Muscle of leg (tissue), 16 donors: ENCODE measurements at places on chromosomes 11 and 22.
A peak's percentile ranks its signal among the peaks of the same experiment; 100 is the strongest.

- no peak for DNase-seq
These were observed 1266.8 kb downstream of the BRD1 start for GRCh38 chr22:48560836-48561235.

- DNase-seq: no peak
These were observed 16.9 kb upstream of the TMPRSS6 start for GRCh38 chr22:37126383-37126782.

DNA sequence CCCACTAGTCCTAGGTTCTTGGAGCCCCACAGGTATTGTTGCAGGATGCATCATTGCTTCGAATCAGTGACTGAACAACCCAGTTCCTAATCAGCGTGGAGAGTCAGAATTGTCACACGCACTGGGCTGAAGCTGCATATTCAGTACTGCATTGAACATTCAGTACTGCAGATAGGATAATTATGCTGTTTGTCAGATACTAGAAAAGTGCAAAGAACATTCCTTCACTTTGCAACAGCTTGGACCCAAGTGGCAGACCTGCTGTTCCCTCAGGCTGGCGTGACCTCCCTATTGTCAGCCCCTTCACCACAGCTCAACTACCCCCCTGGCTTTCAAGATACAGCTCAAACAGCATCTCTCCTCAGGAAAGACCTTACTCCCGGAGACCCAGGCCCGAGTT is 27.6 kb downstream of the NF2 start:
- DNase-seq: no peak

GRCh38 chr11:62794201-62794775 is 2.5 kb upstream of the TMEM223 start:
- DNase-seq: no peak

GRCh38 chr11:27977031-27977430 is 130.9 kb downstream of the KIF18A start:
- no peak for DNase-seq

GRCh38 chr11:36193721-36194120 is 95.5 kb downstream of the COMMD9 start:
- no peak for DNase-seq

- peak; percentile 53 for DNase-seq
These were observed 2.3 kb downstream of the PRSS23 start for GRCh38 chr11:86802601-86803051.

- DNase-seq: no peak
These were observed 29.0 kb downstream of the FGF4 start for GRCh38 chr11:69746140-69746539.

GRCh38 chr11:59247531-59248227 is 35.0 kb upstream of the MPEG1 start:
- DNase-seq: peak; percentile 63

DNA sequence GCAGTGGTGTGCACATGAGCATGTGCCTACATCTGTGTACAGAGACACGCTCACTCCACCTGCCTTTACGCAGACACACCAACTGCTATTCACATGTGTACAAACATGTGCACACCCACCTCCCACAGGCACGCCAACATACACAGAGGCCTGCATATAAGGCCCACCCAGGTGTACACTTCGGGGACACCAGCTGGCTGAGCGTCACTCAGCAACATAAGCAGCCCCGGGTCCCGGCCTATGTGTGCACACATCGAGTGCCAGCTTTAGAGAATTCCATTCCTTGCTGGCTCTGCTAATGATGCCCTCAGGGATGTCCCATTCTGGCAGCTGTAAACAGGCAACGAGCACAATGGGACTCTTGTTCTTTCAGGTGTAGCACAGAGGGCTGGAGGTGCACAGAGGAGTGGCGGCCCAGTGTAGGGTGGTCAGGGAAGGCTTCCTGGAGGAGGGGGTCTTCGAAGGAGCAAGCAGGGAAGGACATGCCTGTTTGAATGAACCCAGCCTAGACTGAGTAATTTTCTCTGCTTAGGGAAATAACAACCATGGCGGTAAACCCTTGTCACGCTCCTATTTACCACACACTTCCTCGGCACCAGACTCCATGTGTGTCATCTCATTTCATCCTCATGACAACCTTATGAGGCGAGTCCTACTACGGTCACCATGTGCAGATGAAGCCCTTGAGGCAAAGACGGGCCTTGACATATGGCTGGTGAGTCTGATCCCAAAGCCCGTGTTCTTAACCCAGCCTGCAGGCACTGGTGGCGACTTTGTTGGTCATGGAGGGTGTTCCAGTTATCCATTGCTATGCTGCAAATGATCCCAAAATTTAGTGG is 35.1 kb downstream of the RPL3 start:
- no peak for DNase-seq

DNA sequence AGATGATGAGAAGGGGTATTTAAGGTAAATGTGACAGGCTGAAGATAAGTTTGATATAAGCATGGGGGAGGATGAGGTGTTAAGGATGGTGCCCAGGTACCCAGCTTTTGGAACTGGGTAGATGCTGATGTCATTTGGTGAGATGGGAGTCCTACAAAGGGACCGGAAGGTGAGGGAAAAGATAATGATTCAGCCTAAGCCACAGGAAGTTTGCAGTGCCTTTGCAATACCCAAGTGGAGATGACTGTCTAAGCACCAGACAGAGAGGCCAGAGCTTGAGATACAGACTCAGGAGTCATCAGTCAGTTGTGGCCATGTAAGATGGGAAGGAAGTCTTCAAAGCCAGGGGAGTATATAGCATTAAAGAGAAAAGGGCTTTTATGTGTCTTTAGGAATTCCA is 30.0 kb upstream of the SMCO4 start:
- DNase-seq: no peak

- peak; percentile 95 for DNase-seq
These were observed 18.2 kb downstream of the TEAD1 start for GRCh38 chr11:12692229-12693075.

DNA sequence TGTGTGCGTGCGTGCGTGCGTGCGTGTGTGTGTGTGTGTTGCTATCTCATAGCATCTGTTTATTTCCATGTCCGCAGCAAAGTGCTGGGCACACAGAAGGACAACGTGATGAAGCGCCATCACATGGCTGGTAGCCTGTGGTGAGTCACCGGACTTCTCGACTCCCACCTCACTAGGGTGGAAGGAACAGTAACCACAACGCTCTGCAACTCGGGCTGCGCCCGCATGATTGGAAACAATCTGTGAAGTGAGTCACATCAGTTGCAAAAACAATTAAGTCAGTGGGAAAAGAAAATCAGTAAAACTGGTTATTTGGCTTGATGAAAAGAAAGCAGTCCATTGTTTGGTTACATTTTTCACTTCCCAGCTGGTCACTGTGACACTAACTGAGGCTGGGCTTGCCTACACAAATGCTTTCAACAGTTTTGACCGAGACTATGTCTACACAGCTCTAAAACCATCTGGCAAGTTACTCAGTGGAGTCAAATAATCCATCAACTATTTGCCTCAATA is 437.3 kb upstream of the CADM1 start:
- no peak for DNase-seq

DNA sequence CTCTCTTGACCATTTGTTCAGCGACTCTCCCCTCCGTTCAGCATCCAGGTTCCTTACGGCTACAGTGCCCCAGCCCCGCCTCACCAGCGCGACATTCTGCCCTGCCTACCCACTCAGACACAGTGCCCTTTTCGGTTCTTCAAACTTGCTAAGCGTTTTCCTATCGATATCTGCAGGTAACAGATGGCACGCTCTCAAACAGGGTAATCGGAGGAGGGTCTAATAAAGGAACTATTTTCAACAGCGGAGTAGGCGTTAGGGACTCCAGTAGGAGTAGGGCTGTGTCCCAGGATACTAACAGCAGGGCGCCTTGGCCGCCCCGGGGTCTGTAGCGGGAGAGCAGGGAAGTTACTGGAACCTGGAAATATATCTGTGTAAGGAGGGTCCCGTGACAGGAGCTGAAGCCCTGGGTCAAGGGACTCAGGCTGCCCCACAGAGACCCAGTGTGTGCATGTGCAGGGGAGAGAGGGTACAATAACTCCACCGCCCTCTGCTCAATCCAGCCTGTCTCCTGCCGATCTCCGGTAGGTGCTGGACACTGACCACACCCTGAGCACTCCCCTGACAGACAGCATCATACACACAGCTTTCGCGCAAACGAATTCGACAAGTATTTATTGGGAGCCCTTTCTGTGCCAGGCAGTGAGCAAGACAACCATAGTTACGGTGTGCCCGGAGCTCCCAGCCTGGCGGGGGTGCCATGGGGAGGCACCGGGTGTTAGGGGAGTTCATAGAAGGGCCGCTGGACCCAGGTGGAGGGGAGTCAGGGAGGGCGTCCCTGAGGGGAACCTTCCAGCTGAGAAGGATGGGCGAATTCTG is 2.1 kb downstream of the KLHL35 start:
- no peak for DNase-seq

GRCh38 chr11:28770806-28771205 is 662.6 kb downstream of the METTL15 start:
- DNase-seq: no peak

GRCh38 chr11:107683807-107684206 is 28.0 kb downstream of the SLN start:
- no peak for DNase-seq

GRCh38 chr11:70504246-70505020 is 106.1 kb downstream of the CTTN start:
- DNase-seq: no peak

DNA sequence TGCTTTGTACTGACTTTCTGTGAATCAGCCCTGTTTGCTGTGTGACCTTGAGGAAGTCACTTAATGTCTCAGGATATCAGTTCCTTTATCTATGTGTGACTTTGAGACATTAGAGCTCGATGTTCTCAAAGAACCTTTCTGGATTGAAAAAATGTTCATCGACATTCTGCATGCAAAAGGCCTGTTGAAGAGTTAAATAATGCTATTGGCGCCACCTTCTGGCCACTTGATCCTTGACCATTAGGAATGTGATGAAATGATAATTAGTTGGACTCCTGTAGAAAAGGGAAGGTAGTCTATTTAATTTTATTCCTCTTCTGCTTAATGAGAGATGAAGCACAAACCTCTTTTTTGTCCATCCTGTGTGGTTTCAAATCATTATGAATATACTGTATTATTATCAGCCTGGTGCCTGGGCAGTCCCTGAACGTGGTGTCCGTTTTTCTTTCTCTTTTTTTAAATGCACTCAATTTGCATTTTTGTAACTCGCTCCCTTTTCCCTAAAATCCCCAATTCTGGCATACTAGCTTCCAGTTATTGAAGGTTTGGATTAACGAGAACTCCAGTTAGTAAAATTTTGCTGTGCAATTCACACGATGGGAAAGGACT is 20.7 kb downstream of the ELF5 start:
- DNase-seq: peak; percentile 68

DNA sequence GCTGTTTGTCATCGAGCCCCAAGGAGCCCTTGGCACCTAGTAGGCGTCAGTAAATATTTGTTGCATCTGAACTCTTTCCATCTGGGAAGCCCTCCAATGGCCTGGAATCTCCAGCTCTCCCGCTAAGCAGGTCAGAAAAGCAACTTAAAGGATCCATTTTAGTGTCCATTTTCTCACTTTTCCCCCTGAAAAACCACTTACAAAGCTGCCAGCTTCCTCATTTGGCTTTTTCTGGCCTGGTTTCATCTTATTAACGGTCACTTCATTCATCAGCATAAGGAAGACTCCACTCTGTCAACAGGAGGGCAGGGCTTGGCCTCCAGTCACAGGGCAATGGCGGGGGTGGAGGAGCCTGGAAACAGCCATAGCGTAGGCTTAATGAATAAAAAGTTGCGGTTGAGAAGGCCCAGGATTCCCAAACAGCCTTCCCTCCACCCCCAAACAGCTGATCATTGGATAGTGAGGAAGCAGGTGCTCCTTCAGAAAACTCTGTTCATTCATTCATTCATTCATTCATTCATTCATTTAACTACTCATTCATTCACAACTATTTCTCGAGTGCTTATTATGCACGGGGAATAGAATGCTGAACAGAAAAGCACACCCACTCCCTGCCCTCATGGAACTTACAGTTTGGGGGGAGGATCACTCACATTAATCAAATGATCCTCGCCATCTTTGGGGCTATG is 104.5 kb upstream of the RCN1 start:
- no peak for DNase-seq

GRCh38 chr22:38030311-38031133 is 26.7 kb upstream of the PICK1 start:
- DNase-seq: no peak

DNA sequence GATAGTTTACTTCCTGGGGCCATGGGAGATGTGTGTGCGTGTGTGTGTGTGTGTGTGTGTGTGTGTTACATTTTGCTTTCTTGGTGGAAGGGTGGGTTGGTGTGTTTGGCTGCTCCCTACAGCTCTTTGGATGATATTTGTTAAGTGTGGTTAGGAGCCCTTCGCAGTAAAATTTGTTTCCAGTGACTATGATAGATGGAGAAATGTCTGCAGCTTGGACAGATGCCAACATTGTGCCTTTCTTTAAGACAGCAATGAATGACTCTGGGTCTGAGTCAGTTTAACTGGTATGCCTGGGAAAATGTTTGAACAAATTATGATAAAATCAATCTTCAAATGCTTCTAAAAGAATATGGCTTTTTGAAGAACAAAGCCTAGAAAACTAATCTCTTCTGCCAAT is 102.7 kb upstream of the TRPC6 start:
- peak; percentile 9 for DNase-seq

- DNase-seq: no peak
These were observed 201.9 kb downstream of the DDX10 start for GRCh38 chr11:108866781-108867180.

DNA sequence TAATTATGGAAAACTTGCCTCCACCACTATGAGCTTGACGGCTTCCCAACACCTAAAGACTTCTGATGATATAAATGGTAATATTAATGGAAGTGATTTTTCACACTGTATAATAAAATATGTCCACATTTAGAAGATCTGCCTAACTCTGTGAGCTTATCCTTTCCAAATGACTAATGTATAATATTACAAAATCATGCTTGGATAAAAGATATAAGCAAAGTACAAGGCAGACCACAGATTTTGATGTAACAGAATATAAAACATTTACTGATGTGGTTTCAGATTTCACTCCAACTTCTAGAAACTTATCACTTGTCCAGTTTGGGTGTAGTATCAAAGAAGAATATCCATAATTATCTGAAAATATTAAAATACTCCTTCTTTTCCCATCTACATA is 36.9 kb downstream of the GALNT18 start:
- DNase-seq: no peak

DNA sequence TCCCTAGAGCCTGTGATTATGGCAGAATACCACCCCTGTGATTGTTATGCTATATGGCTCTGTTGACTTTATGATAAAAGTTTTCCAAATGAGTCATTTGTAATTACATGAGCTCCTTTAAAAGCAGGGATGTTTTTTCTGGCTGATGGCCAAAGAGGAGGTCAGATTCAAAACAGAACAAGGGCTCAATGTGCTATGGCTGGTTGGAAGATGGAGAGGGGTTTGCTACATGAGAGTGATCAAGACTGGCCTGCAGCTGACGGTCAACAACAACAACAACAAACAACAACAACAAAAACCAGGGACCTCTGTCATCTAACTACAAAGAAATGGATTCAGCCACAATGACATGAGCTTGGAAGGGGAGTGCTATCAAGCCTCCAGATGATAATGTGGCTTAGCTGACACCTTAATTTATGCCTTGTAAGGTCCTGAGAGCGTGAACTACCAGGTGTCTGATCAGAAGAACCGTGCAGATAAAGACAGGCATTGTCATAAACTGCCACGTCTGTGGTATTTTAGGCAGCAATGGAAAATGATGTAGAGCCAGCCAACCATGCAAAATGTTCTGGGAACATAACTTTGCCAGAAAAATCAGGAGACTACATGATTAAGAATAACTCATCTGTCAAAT is 47.2 kb downstream of the PIWIL3 start:
- peak; percentile 80 for DNase-seq
